ENCODE measurements at places on chromosomes 11 and 22.

GRCh38 chr11:57460022-57460757 is at the start of gene RTN4RL2:
Gene RTN4RL2, plus strand, starts transcription at chr11:57460528. Its CDS starts 338 bp downstream, at chr11:57460866.
- peak; percentile 57 for DNase-seq

GRCh38 chr11:114044042-114044871 is 15.3 kb upstream of the ZBTB16 start:
- DNase-seq: no peak

GRCh38 chr22:24424001-24424900 is 3.1 kb upstream of the ADORA2A start:
- DNase-seq: no peak

DNA sequence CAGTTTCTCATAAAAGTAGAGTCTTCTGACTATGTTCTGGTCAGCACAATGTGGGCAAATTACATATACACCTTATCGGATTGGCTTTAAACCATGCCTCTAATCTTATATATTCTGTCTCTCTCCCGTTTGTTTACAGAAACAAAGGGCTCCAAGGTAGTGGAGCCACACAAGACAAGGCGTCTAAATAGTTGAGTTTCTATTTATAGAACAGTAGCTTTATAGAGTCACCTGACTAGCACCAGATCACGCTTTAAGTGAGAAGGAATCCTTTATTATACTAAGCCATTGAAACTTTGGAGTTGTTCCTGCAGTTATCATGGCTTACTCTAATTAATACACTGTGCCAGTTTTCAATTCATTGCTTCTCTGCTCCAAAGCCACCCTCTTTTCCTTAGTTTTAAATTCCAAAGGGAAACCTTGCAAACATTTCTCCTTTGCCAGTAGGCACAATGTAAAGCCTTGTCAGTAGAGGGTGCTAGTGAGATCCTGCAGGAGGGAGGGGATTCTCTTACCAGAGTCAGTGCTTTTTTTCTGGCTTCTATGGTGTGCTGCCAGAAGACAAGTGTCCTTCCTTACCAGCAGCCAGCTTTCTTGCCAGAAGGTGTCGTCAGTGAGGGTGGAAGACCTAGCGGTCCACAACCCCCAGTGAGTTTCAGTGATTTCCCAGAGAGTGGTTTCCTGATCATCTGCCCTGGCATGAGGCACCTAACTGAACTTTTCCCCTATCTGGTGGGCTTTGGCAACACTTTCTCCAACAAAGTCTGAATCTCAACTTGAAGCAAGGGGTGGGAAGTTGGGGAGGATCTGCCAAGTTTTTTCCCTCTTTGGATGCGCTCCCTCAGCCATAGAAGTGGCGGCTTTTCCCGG is 71.7 kb downstream of the RAB38 start:
- DNase-seq: peak; percentile 64

DNA sequence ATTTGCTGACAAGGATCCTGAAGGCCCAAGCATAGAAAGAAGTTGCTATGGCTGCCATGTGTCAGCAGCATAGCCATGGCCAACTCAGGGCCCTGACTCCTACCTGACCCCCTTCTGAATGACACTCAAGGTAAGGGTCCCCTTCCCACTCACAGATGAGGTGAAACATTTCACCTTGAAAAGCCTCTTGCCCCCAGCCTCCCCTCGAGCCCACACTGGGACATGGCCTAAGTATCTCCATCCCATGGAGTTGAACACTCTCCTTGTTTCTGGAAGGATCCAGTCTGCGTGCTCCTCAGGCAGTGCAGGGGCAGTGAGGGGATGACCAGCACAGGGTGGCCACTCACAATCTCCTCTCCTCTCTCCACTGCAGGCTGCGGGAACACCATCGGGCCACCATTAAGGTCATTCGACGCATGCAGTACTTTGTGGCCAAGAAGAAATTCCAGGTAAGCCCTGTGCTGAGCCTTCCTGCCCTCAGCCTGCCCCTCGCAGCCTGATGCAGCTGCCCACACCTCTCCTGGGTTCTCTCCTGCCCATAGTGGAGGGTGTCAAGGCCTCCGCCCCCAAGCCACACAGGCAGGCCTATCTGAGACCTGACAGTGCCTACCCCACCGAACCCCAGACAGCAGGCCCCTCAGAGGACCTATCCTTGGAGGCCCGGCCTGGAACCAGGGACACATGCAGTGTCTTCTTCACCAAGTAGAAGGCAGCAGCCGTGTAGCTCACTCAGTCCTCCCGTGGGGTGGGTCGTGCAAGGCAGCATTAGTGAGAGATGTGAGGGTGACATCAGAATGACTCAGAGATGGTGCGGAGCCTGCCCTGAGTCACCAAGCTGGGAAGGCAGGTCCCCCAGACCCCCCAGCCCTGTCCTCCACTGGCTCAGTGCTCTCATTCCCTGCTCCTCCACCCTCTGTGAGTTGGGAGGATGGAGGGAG is 68.9 kb upstream of the KCNQ1OT1 start:
- DNase-seq: peak; percentile 83

GRCh38 chr11:108101090-108101775 is 20.1 kb upstream of the ACAT1 start:
- no peak for DNase-seq

DNA sequence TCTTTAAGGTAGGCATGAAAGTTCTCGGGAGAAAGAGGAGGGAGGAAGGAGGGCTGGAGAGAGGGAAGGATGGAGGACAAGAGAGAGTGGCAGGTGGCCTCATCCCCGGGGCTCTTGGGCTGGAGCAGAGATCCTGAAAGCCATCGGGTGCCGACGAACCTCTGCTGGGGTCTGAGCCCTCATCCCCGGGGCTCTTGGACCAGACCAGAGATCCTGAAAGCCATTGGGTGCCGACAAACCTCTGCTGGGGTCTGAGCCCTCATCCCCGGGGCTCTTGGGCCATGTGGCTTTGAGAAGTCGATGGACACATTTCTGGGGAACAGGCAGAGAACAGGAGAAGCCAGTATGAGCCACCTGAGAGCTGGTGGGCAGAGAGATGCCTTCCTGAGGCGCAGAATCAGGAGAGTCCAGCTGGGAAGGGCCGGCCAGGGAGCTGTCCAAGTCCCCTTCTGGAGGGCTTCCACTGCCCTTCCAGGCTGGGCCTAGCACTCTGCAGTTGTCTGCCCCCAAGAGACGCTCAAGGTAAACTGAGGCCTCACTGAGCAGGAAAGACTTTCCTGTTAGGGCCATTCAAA is 1398.1 kb downstream of the BRD1 start:
- no peak for DNase-seq

- DNase-seq: no peak
These were observed 67.5 kb upstream of the PHF21B start for GRCh38 chr22:45077286-45077685.

DNA sequence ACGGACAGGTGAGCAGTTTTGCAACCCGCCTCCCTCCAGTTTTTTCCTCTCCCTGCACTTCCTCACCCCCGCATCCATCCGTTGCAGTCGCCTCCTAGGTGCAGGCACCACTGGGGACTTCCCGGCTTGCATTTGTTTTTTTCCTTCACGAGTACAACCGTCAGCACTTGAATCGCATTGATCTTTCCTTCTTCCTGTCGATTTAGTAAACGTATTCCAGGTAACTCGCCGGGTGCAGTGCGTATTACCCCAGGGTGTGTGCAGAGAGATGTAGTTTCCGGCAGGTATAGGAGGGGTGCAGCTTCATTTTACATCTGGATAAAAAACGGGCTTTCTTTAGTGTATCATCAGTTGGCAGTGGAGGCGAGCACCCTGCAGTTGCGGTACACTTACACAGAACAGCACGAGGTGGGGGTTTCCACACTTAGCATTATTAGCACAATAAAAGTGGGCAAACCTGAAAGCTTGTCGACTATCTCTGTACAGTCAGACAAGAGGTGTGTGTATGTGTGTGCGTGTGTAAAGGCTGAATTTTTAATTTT is at the start of gene SORL1-AS1:
TSS of gene SORL1-AS1 (minus strand) at position 359 of the 542 bp plus-strand sequence.
- DNase-seq: no peak

- no peak for DNase-seq
These were observed 84.4 kb downstream of the CSTPP1 start for GRCh38 chr11:47020793-47021526.

- DNase-seq: no peak
These were observed 9.2 kb upstream of the QSER1 start for GRCh38 chr11:32883421-32883820.

DNA sequence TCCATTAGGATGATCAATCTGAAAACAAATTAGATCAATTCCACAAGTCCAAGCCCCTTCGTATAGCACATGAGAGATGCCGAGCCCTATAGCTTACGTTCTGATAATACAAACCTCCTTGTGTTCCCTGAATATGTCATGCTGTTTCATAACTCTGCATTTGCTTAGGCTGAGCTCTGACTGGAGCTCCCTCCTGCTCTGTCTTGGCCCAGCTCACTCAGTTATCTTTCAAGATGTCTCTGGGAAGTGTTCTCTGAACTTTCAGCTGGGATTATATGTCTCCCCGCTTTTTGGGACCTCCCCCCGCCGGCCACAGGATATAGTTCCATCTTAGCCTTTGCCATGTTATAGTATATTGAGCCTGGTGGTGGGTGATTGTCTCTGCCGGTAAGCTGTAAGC is 44.0 kb downstream of the FDX1 start:
- peak; percentile 62 for DNase-seq

GRCh38 chr22:44930016-44930710 is 79.6 kb downstream of the PHF21B start:
- no peak for DNase-seq

- DNase-seq: no peak
These were observed 10.8 kb downstream of the EHF start for GRCh38 chr11:34631737-34632104.

DNA sequence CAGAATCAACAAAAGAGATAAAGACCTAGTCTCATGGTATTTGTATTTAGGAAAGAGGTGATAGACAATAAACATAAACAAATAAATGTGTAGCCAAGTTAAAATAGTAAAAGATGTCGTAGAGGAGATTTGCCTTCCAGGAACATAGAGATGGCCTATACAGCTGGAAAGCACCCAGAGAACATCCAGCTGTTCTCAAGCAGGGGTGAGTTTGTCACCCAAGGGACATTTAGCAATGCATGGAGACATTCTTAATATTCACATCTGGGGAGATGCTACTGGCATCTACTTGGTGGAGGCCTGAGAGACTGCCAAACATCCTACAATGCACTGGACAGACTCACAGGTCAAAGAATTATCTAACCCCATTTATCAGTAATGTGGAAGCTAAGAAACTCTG is 88.3 kb downstream of the C11orf87 start:
- DNase-seq: no peak

DNA sequence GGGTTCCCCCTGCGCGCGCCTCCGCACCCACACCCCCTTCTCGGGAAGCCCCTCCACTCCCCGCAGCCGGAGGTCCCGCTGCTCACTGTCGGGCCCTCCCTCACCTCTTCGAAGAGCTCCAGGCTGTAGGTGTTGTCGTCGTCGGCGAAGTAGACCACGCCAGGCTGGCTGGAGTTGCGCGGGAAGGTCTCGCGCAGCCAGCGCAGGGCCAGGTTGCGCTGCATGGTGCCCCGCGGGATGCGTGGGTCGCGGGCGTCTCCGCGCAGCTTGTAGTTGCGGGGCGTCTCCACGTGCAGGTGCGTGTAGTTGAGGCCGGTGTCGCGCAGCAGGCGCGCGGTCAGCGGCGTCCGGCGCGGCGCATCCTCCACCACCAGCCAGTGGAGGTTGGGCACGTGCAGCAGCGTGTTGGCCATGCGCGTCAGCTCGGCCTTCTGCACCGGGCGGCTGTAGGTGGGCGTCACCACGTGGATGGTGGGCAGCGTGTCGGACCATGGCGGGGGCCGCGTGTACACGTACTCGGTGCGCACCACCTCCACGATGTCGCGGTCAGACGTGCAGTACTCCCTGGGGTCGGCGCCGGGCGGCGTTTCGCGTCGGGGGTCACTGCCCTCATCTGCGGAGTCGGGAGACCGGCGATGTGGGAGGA is 28.3 kb downstream of the B3GAT1 start:
- no peak for DNase-seq

GRCh38 chr22:17149076-17149815 is 9.8 kb downstream of the HDHD5 start:
- DNase-seq: no peak

- DNase-seq: peak; percentile 85
These were observed 29.7 kb downstream of the ZFTA start for GRCh38 chr11:63738720-63739360.

GRCh38 chr11:131193031-131193501 is 177.3 kb upstream of the NTM start:
- no peak for DNase-seq

DNA sequence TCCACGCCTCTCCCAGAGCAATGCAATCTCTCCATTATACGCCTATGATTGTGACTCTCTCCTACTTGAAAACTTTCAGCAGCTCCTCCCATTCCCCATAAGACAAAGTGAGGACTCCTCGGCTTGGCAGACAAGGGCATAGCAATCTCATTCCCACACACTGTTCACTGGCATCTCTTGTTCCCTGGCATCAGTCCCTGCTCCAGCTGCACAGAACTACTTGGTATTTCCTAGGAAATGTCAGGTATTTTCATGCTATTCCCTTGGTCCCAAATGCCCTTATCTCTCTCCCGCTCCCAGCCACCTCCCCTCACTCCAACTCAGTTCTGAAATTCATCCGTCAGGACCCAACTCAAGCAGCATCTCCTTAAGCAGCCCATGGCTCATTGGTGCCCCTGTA is 28.4 kb downstream of the TMPRSS5 start:
- no peak for DNase-seq

DNA sequence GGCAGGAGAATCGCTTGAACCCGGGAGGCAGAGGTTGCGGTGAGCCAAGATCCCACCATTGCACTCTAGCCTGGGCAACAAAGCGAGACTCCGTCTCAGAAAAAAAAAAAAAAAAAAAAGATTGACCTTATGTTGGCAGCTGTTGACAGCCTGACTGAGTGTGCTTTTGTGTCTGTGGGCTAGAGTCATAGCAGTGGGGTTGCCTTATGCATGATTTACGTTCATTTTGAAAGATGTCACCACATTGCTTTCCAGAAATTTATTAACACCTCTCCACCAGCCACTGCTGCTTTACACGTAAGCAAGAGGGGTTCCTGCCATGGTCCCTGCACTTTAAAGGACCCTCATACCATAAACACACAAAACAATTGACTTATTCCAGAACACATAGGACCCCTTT is 21.0 kb downstream of the ASRGL1 start:
- no peak for DNase-seq

- DNase-seq: no peak
These were observed 365.5 kb downstream of the MIAT start for GRCh38 chr22:27022896-27023361.

GRCh38 chr11:57977709-57978108 is 46.0 kb upstream of the OR9Q1 start:
- DNase-seq: no peak

DNA sequence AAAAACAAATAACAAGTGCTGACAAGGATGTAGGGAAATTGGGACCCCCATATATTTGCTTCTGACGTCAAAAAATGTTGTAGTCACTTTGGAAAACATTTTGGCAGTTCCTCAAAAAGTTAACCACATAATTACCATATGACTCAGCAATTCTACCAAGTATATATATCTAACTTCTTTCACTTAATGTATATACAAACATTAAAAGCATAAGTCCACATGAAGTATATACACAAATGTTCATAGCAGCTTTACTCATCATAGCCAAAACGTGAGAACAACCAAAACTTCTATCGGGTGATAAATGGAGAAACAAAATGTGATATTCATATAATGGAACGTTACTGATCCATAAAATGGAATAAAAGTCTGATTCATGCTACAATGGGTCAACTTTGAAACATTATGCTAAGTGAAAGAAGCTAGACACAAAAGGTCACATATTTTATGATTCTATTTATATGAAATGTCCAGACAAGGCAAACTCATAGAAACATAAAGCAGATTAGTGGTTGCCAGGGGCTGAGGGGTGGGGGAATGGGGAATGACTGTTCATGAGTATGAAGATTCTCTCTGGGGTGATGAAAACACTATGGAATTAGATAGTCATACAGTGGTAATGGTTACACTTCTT is 48.7 kb upstream of the TEAD1 start:
- DNase-seq: peak; percentile 90

- no peak for DNase-seq
These were observed 133.7 kb upstream of the LDLRAD3 start for GRCh38 chr11:35810045-35810645.
